ENCODE measurements at places on chromosomes 1 and 21. TPM values are rescaled to one million over a fixed set of nuclear protein-coding genes. Genes with fewer than 3 reads are reported as not detected.

CELF3 gene
- total RNA-seq: not detected

GRCh38 chr1:244969355-244970235 is 105.3 kb upstream of the HNRNPU start:
- peak overlapping the region; percentile 100 for H3K27ac ChIP-seq
- peaks cover 1% of the 10 kb centered on the region for H3K27me3 ChIP-seq
- peak; percentile 96 for DNase-seq
- peaks cover 48% of the 10 kb centered on the region for H3K4me1 ChIP-seq

DNA sequence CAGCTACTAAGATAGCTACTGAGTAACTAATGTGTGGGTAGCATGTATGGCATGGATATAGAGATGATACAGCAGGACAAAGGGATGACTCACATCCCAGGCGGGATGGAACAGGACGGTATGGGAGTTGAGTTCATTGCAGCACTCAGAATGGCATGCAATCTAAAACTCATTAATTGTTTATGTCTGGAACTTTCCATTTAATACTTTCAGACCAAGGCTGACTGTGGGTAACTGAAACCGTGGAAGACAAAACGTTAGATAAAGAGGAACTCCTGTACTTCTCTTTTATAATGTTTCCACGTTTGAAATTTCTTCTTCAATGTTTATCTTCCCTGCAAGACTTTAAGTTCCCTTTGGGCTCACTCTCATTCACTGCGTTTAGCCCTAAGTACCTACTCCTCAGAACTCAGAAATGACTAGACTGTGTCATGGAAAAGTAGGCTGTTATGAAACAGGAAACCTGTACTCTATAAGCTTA is 151.9 kb downstream of the MAGI3 start:
- H3K4me1 ChIP-seq: peaks cover 61% of the 10 kb centered on the region
- H3K4me3 ChIP-seq: peak overlapping the region; percentile 72
- DNase-seq: peak; percentile 80
- peaks cover 9% of the 10 kb centered on the region for H3K36me3 ChIP-seq

CD1B gene
- not detected for total RNA-seq

DNA sequence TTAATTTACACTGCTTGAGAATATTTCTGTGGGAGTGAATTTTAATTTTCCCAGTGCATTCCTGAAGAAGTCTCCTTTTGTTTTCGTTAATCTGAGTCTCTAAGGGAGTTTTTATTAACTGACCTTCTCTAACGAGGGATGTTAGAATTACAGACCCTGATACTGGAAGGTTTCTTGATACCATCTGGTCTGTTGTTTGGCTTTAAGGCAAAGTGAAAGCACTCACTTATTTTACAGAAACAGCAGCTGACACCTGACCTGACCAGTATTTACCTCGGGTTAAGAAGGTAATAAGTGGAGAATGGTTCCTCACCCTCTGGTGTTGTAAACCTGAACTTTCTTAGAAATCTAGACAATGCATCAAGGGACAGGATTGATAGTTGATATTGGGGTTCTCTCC is 12.4 kb downstream of the CDC14A start:
- H3K4me1 ChIP-seq: peaks cover 18% of the 10 kb centered on the region
- no peak overlapping the region for H3K27ac ChIP-seq
- H3K27me3 ChIP-seq: 0 out of 2 replicates have a peak, but pooled peaks cover 1% of the 10 kb centered on the region
- H3K4me3 ChIP-seq: no peak overlapping the region
- DNase-seq: no peak

GRCh38 chr21:16537501-16537900 is 807.7 kb downstream of the USP25 start:
- H3K4me1 ChIP-seq: peaks cover 46% of the 10 kb centered on the region
- H3K27me3 ChIP-seq: no peaks in the 10 kb centered on the region
- H3K4me3 ChIP-seq: peak overlapping the region; percentile 95
- peaks cover 3% of the 10 kb centered on the region for H3K36me3 ChIP-seq
- no peak for DNase-seq

DNA sequence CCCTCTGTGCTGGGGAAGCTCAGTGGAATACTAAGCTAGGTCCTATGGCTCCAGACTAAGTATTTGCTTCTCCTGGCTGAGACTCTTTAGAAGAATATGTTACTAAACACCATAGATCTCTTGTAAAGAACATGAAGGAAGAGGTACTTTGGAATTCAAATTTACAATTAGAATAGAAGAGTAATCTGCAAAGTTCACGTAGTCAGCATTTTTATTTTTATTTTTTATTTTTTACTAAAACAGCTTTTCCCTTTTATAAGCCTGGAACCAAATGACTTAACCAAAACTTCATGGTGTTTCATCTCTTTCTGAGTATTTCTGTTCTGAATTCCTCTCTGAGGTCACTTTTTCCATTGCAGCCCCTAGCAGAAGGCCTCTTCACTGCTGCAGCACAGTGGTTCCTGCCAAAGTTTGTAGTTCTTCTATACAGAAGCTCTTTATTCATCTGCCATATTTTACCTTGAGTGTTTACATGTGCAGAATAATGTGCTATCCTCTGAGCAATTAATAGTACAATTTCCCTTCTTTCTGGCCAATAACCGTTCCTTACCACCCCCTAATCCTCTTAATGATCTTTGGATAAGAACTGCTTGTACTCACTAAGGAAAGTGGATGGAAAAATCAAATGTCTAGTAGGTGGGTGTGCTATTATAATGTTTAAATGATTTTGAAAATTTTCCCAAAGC is 27.2 kb downstream of the TSEN15 start:
- H3K27me3 ChIP-seq: peaks cover 2% of the 10 kb centered on the region
- peaks cover 11% of the 10 kb centered on the region for H3K36me3 ChIP-seq
- H3K4me1 ChIP-seq: peaks cover 10% of the 10 kb centered on the region
- no peak for DNase-seq

MAP3K7CL gene
- 12.9 TPM for total RNA-seq

Data from HFFc6 (cell line).